ENCODE measurements at places on chromosomes 2 and 18. TPM values are rescaled to one million over a fixed set of nuclear protein-coding genes. Genes with fewer than 3 reads are reported as not detected.

- DNase-seq: peak; percentile 46
- no peaks in the 10 kb centered on the region for H3K27me3 ChIP-seq
- H3K4me3 ChIP-seq: no peak overlapping the region
- peaks cover 3% of the 10 kb centered on the region for H3K4me1 ChIP-seq
These were observed 12.0 kb upstream of the NTSR2 start for GRCh38 chr2:11681722-11682589.

GRCh38 chr2:44310287-44310686 lies 35.0 kb downstream of the SLC3A1 start:
- peaks cover 10% of the 10 kb centered on the region for H3K36me3 ChIP-seq
- H3K27ac ChIP-seq: no peak overlapping the region
- no peaks in the 10 kb centered on the region for H3K4me1 ChIP-seq
- H3K4me3 ChIP-seq: no peak overlapping the region
- no peak for DNase-seq

DNA sequence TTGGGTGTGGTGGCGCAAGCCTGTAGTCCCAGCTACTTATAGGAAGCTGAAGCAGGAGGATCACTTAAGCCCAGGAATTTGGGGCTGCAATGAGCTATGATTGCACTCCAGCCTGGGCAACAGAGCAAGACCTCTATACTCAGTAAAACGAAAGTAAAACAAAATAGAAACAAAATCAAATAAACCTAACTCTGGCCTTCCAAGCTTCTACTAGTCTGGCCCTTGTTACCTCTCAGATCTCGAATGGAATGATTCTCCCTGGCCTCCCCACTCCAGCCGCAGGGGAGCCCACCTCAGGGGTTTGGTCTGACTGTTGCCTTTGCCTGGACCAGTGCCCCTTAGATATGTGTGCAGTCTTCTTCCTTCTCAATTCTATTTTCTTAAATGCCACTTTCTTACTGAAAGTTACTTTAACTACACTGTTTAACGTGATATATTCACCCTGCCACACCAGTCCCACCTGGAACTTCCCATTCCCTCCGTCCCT lies 160.0 kb upstream of the GCFC2 start:
- no peak for DNase-seq
- no peak overlapping the region for H3K4me3 ChIP-seq

- H3K27ac ChIP-seq: no peak overlapping the region
- no peaks in the 10 kb centered on the region for H3K36me3 ChIP-seq
- H3K4me3 ChIP-seq: no peak overlapping the region
- H3K4me1 ChIP-seq: no peaks in the 10 kb centered on the region
- H3K27me3 ChIP-seq: no peaks in the 10 kb centered on the region
- no peak for DNase-seq
These were observed 122.6 kb downstream of the METTL4 start for GRCh38 chr18:2448565-2449151.

DNA sequence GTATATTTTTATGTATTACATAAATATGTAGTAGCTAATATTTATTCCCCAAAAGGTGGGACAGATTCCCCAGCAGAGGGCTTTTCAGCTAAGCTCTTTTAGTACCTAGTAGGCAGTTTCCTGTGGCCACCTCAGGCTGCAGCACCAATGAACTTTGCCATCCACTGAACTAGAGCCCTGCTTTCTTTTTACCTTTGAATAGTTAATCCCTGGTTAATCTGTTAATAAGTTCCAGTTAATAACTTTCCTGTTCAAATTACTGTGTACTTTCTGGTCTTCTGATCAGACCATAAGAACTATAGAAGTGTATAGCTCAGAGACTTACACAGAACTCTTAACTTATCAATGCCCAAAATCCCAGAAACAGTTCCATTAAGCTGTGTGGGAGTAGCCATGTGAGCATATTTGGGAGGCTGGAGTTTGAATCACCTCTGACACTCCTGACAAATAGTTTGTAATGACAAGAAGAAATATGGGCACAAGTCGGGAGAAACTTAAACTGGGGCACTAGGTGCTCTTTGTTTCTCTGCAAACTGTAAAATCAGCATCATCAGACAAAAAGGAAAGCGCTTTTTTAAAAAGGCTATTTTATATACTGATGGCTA lies 40.0 kb downstream of the ASXL2 start:
- no peak overlapping the region for H3K27ac ChIP-seq
- no peaks in the 10 kb centered on the region for H3K27me3 ChIP-seq
- no peak overlapping the region for H3K4me3 ChIP-seq

- H3K4me3 ChIP-seq: no peak overlapping the region
- H3K27me3 ChIP-seq: no peaks in the 10 kb centered on the region
- no peaks in the 10 kb centered on the region for H3K36me3 ChIP-seq
- no peaks in the 10 kb centered on the region for H3K4me1 ChIP-seq
- no peak overlapping the region for H3K27ac ChIP-seq
These were observed 1237.7 kb downstream of the LRP1B start for GRCh38 chr2:140892911-140893637.

- no peak overlapping the region for H3K4me3 ChIP-seq
- peaks cover 28% of the 10 kb centered on the region for H3K36me3 ChIP-seq
These were observed 172.0 kb downstream of the ATAD2B start for GRCh38 chr2:23754970-23755369.

DNA sequence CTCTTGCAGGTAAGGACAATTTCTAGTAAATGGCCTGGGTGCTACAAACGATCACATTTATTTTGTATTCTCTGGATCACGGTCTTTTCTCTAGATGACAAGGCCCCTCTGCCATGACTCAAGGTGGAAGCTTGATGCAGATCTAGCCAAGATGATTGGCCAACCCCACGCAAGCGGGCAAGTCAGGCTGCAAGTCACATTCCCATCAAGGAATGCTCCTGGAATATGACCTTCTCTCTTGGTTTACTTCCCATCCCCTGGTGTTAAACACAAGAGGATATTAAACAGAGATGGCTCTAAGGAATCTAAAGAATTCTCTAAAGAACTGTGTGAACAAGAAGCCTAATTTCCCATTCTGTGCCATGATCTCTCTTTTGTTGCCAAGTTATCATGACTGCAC lies 97.3 kb upstream of the SERPINE2 start:
- H3K4me3 ChIP-seq: no peak overlapping the region
- no peaks in the 10 kb centered on the region for H3K4me1 ChIP-seq
- H3K27me3 ChIP-seq: no peaks in the 10 kb centered on the region
- DNase-seq: no peak

- H3K27me3 ChIP-seq: no peaks in the 10 kb centered on the region
- no peaks in the 10 kb centered on the region for H3K4me1 ChIP-seq
- no peak overlapping the region for H3K27ac ChIP-seq
- H3K36me3 ChIP-seq: no peaks in the 10 kb centered on the region
- H3K4me3 ChIP-seq: no peak overlapping the region
These were observed 134.7 kb upstream of the DNAJC10 start for GRCh38 chr2:182581196-182581935.

- no peak for DNase-seq
- H3K36me3 ChIP-seq: peaks cover 4% of the 10 kb centered on the region
- H3K27me3 ChIP-seq: no peaks in the 10 kb centered on the region
- H3K27ac ChIP-seq: no peak overlapping the region
- H3K4me3 ChIP-seq: no peak overlapping the region
These were observed 25.7 kb downstream of the RPE start for GRCh38 chr2:210028178-210028577.

DNA sequence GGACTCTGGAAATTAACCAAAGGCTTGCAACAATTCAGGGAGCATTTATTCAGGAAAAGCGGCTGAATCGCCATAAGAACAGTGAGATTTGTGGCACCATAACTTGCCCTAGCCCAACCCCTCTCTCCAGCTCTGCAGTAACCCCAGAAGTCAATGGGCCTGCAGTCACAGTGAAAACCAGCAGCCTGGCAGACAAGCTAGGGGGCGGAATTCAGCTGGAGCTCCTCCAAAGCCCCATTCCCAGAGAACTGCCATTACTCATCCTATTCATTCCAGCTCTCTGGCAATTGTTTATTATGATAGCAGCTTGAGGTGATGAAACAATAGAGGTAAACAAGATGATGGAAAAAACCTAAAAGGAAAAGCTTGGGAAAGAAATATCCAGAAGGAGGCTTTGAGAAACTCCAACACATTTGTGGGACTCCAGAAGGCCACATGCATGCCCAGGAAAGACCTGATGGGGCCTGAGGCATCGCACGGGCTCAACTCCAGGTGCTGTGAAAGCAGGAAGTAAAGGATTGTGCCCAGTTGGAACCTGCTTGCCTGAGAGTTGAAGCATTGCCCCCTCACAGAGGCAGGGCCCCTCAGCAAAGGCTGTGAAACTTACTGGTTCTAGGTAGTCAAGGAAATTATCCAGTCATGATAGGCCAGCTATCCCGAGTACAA lies 126.7 kb downstream of the TWIST2 start:
- no peak overlapping the region for H3K27ac ChIP-seq
- H3K36me3 ChIP-seq: no peaks in the 10 kb centered on the region
- H3K27me3 ChIP-seq: no peaks in the 10 kb centered on the region
- H3K4me1 ChIP-seq: no peaks in the 10 kb centered on the region
- DNase-seq: no peak

- no peak for DNase-seq
- H3K4me1 ChIP-seq: no peaks in the 10 kb centered on the region
- H3K4me3 ChIP-seq: no peak overlapping the region
- H3K36me3 ChIP-seq: no peaks in the 10 kb centered on the region
- H3K27ac ChIP-seq: no peak overlapping the region
These were observed 171.0 kb upstream of the ZFP36L2 start for GRCh38 chr2:43397411-43397810.

DSG1 gene
- polyA plus RNA-seq: not detected

EPG5 gene
- polyA plus RNA-seq: 5.7 TPM

UGT1A4 gene
- polyA plus RNA-seq: not detected

CHCHD5 gene
- 40.2 TPM for polyA plus RNA-seq

RUFY4 gene
- 0.16 TPM for polyA plus RNA-seq

KCNK3 gene
- polyA plus RNA-seq: not detected

CYBRD1 gene
- 0.59 TPM for polyA plus RNA-seq

HOXD9 gene
- not detected for polyA plus RNA-seq

BOLA3 gene
- 101 TPM for polyA plus RNA-seq

HMSD gene
- not detected for polyA plus RNA-seq

Data from CD4-positive, alpha-beta memory T cell (primary cell).